ENCODE measurements at places on chromosomes 11 and 22. TPM values are rescaled to one million over a fixed set of nuclear protein-coding genes. Genes with fewer than 3 reads are reported as not detected.

Gene MEI1
- total RNA-seq = 1.3 TPM

GRCh38 chr11:83409891-83410290 lies 123.7 kb upstream of the CCDC90B start:
- no peak for DNase-seq
- no peaks in the 10 kb centered on the region for H3K4me1 ChIP-seq
- H3K36me3 ChIP-seq = no peaks in the 10 kb centered on the region
- H3K27ac ChIP-seq = no peak overlapping the region

- H3K27ac ChIP-seq = no peak overlapping the region
- no peak for DNase-seq
- H3K36me3 ChIP-seq = no peaks in the 10 kb centered on the region
- H3K4me1 ChIP-seq = peaks cover 20% of the 10 kb centered on the region
These were observed 2.6 kb upstream of the PANX2 start for GRCh38 chr22:50167689-50168489.

- H3K27me3 ChIP-seq = peaks cover 8% of the 10 kb centered on the region
- no peaks in the 10 kb centered on the region for H3K36me3 ChIP-seq
- H3K4me3 ChIP-seq = no peak overlapping the region
- H3K27ac ChIP-seq = no peak overlapping the region
These were observed 27.9 kb downstream of the SHANK3 start for GRCh38 chr22:50700387-50701075.

- H3K4me3 ChIP-seq = no peak overlapping the region
- H3K36me3 ChIP-seq = no peaks in the 10 kb centered on the region
- peaks cover 6% of the 10 kb centered on the region for H3K4me1 ChIP-seq
These were observed 287.4 kb upstream of the PDGFD start for GRCh38 chr11:104451197-104451893.

DNA sequence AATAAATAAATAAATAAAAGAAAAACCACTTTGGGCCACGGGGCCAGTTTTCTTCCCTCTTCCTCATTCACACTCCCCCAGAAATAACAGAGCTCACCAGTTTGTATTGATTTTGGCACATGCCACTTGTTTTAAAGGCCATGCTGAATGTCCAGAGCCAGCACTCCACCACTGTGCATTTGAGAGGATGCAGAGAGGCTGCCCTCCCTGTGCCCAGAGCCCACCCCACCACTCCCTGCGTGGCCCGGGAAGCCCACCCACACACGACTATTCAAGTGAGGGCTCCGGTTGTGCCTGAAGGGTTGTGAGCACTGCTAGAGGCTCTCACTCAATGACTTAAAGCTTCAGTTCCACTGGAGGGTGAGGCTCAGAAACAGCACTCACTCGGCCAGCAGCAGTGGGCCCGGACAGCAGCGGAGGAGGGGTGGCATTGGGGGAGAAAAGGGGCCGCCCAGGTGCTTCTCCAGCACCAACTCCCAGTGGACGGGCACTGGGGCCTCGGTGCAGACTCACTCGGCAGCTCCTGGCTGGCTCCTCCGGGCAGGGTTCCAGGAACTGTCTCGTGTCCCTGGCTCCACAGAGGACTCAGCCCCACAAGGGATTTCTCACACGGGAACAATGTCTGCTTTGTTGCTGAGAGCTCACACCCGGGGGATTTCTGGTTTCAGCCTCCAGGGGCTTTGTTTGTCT lies 112.7 kb downstream of the SHANK2 start:
- H3K4me3 ChIP-seq = no peak overlapping the region
- no peaks in the 10 kb centered on the region for H3K36me3 ChIP-seq
- H3K27me3 ChIP-seq = no peaks in the 10 kb centered on the region
- H3K27ac ChIP-seq = no peak overlapping the region
- DNase-seq = no peak
